GM12878 (cell line): ENCODE measurements at places on chromosomes 2 and 18.
A peak's percentile ranks its signal among the peaks of the same experiment; 100 is the strongest.

DNA sequence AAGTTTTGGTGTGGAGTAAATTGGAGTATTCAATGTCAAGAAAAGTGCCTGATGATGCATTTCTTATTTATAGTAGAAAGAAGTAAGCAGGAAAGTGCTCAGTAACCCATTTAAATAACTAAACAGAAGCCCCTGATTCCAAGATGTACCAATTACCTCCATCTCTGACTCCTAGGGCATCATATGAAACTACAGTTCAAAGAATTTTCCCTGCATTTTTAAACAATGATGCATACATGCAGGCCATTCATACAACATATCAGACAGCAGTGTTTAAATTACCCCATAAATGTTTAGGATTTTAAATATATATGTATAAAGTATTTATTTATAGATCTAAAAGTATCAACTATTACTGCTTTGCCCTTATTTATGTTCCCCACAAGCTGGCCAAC lies 36.2 kb downstream of the FTCDNL1 start:
- no peak for DNase-seq
- H3K36me3 ChIP-seq: no peaks in the 10 kb centered on the region

GRCh38 chr2:43515807-43516497 lies 79.9 kb downstream of the THADA start:
- no peak overlapping the region for H3K4me3 ChIP-seq
- no peaks in the 10 kb centered on the region for H3K27me3 ChIP-seq
- peaks cover 22% of the 10 kb centered on the region for H3K4me1 ChIP-seq

DNA sequence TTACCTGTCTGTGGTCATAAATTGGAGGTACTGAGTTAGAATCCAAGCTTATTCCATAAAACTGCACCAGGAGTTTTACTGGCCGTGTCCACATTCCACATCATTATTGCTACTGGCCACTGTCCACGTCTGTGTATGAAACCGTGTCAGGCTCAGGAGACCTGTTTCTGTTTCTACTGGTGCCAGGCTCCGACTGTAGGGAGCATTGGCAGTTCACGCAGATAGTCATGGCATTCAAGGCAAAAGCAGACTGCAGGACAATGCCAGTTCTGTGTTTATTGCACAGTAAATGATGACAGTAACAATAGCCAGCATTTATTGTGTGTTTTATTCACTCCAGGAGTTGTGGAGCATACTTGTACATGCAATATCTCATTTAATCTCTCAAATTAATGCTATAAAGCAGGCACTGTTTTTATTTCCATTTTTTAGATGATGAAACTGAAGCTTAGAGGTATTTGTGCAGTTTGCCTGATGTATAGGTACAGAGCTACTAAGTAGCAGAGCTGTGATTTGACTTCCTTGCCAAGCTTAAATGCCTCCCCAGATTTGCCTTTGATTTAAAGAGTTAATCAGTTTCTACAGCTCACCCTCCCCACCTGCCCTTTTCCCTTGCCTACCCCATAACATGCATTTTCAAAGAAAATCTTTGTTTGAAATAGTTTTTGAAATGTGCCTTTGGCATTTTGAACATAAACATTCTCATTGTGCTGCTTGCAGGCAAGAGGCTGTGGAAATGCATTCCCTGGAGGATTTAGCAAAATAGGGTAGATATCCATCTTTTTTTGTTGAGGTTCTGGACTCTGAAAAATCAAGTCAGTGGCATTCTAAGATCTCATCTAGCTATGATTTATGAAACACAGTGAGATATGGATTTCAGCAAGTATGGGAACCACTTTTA lies 55.5 kb downstream of the MAP4K4 start:
- H3K36me3 ChIP-seq: no peaks in the 10 kb centered on the region
- H3K4me1 ChIP-seq: peaks cover 49% of the 10 kb centered on the region
- no peaks in the 10 kb centered on the region for H3K27me3 ChIP-seq
- H3K4me3 ChIP-seq: peak overlapping the region; percentile 15; the same call in 1 of the 2 replicates

DNA sequence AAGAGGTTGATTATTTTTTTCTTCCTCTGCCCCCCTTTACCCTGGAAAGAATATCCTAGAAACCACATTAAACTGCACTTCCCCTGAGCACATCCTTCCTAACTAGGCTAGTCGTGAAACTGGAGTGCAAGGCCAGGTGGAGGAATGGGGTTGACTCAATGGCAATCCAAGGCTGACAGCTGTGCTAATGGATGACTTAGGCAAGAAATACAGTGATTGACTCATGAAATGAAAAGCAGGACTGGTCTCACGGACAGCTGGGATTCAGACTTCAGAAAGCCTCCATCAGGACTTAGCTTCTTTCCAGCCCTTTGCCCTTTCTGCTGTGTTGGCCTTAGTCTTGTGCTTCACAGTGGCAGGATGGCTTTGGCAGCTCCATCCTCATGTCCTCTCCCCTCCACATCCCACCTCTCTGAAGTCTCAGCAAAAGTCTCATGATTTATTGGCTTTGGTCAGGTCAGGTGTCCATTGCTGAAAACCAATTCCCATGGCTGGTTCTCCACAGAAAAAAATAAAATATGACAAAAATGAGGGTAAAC lies 33.8 kb downstream of the INSIG2 start:
- H3K4me1 ChIP-seq: no peaks in the 10 kb centered on the region
- no peak overlapping the region for H3K27ac ChIP-seq
- no peak for DNase-seq
- H3K36me3 ChIP-seq: no peaks in the 10 kb centered on the region

- H3K27ac ChIP-seq: no peak overlapping the region
- H3K27me3 ChIP-seq: no peaks in the 10 kb centered on the region
- no peaks in the 10 kb centered on the region for H3K36me3 ChIP-seq
- H3K4me1 ChIP-seq: no peaks in the 10 kb centered on the region
- no peak overlapping the region for H3K4me3 ChIP-seq
Observed at GRCh38 chr18:74694436-74694835, 96.8 kb downstream of the ZNF407 start.

DNA sequence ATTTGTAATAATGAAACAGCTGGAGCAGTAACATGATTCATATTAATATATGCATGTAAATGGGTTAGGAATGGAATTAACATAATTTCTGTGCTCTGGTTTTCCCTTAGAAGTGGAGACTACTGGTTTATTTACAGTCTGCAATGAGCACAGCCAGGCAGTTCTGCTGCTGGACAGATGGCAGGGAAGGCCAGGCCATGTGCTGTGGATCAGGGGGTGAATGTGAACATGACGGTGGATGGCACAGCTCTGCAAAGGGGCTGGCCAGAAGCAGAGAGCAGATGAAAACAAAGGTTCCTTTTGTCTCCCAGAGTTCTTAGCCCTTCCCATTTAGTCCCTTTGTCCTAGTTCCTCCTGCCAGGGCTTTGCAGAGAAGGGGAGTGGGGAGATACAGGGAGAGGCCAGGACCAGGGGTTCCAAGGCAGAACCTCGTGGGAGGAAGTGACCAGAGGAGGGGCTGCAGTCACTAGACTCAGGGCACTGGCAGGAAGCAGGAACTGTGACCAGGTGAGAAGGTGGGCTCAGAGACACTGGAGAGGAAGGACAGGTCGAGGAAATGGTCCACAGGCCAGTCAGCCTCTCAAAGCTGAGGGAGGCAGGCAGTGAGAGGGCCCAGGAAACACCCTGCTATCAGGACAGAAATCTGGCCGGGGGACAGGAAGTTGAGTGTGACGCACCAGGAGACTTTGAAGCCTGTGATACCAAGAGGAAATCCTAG lies 112.9 kb upstream of the ATP8B1 start:
- H3K27ac ChIP-seq: no peak overlapping the region
- no peak for DNase-seq
- H3K36me3 ChIP-seq: no peaks in the 10 kb centered on the region
- no peak overlapping the region for H3K4me3 ChIP-seq
- peaks cover 4% of the 10 kb centered on the region; the same call in 1 of the 2 replicates for H3K4me1 ChIP-seq

DNA sequence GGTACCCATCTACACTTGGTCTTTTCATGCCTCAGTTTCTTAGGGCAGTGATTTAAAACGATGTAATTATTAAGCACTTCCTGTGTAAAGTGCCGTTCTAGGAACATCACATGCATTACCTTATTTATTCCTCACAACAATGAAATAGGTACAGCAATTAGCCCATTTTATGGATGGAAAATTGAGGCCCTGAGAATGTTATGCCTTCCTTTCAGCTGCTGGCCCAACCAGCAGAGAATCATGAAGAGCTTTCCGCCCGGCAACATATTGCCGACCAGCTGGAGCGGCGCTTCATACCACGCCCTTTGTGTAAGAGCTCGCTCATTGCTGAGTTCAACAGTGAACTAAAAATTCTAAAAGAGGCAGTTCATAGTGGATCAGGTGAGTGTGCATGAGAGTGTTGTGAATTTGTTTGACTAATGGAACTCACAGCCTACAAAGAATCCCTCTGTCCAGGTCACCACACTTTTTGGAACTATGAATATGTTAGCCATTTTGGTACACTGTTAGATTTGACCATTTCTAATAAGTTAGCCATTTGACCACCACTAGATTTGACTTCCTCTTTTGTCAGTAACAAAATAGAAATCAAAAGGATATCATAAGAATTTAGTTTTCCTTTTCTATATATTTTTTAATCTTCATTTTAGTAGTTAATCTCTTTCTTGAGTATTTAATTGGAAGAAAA lies 25.6 kb upstream of the RPE start:
- H3K27me3 ChIP-seq: no peaks in the 10 kb centered on the region
- no peak overlapping the region for H3K4me3 ChIP-seq
- no peaks in the 10 kb centered on the region for H3K4me1 ChIP-seq
- peak; percentile 5 for DNase-seq

DNA sequence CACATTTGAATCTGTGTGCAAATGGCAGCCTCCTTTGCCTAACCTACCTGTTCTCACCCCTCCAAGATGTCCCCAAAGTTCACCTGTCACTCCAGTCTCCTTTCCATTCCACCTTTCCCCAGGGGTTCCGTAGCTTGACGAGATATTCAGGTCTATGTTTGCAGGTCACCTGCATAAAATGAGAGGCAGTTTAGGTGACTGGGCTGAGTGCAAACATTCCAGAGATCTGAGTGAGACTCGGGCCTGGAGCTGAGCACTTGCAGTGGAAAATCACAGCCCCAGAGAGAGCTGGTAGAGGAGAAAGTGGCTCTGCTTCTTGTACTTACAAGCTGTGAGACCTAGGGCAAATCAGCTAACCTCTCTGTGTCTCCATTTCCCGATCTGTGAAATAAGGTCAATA lies 20.1 kb downstream of the CAPN14 start:
- no peaks in the 10 kb centered on the region; the same call in 1 of the 2 replicates for H3K27me3 ChIP-seq
- no peaks in the 10 kb centered on the region for H3K36me3 ChIP-seq
- no peak overlapping the region for H3K4me3 ChIP-seq
- DNase-seq: no peak
- H3K4me1 ChIP-seq: no peaks in the 10 kb centered on the region
- H3K27ac ChIP-seq: no peak overlapping the region

DNA sequence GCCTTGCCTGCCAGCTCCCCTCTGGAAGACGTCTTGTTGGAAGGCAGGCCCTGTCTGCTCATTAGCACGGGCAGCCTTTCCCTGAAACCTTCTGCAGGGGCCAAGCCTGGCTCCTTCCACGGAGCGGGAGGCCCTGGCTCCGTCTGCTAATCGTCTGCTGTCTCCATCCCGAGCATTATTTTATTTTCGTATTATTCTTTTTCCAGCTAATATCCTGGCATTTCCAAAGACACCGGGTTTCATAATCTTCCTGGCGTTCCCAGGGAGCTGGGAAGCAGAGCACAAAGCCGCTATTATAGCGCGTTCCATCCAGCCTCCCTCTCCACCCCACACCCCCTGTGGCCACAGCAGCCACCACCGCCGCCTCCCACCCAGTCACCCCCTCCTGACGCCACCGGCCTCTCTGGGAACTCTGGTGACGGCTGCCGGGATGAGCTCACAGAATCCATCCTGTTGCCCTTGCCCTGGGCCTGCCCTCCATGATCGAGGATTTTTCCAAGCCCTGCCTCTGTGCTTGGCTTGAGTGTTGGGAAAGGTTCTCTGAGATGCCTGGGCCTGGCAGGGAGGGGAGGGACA lies 125.5 kb downstream of the DYSF start:
- no peaks in the 10 kb centered on the region for H3K36me3 ChIP-seq
- no peak overlapping the region for H3K27ac ChIP-seq
- H3K4me3 ChIP-seq: no peak overlapping the region
- no peak for DNase-seq
- no peaks in the 10 kb centered on the region for H3K4me1 ChIP-seq

DNA sequence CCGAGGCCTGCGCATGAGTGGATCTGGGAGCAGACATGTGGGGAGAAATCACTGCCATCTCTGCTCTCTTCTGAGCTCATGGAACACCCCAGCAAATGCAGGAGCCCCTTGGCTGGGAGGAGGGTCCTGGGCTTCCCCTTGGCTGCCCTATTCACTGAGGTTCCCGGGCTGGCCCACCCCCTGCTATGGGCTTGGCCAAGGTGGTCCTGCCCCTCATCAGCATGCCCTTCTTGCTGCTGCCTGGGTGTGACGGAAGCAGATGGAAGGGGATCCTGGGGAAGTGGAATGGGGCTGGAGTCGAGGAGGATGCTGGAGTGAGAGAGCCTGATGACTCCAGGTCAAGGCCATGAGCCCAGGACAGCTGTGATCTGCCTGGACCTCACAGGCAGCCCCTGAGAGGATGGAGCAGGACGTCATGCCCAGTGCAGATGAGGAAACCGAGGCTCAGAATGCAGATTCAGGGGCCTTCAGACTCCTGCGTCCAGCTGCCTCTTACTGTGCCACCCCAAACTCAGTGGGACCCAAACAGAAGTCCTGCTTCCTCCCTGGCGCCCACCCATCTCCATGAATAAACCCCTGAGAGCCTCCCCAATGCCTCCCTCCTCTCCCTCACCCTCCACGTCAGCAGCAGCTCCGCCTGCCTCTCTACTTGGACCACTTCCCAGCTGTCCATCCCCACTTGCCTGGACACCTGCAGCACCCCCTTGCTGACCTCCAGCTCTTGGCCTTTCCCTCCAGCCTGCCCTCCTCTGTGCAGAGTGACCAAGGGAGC lies 4.0 kb downstream of the SNED1 start:
- no peak overlapping the region for H3K4me3 ChIP-seq
- H3K27ac ChIP-seq: no peak overlapping the region
- H3K4me1 ChIP-seq: no peaks in the 10 kb centered on the region
- DNase-seq: no peak
- no peaks in the 10 kb centered on the region for H3K36me3 ChIP-seq
- peaks cover 3% of the 10 kb centered on the region; the same call in 1 of the 2 replicates for H3K27me3 ChIP-seq

DNA sequence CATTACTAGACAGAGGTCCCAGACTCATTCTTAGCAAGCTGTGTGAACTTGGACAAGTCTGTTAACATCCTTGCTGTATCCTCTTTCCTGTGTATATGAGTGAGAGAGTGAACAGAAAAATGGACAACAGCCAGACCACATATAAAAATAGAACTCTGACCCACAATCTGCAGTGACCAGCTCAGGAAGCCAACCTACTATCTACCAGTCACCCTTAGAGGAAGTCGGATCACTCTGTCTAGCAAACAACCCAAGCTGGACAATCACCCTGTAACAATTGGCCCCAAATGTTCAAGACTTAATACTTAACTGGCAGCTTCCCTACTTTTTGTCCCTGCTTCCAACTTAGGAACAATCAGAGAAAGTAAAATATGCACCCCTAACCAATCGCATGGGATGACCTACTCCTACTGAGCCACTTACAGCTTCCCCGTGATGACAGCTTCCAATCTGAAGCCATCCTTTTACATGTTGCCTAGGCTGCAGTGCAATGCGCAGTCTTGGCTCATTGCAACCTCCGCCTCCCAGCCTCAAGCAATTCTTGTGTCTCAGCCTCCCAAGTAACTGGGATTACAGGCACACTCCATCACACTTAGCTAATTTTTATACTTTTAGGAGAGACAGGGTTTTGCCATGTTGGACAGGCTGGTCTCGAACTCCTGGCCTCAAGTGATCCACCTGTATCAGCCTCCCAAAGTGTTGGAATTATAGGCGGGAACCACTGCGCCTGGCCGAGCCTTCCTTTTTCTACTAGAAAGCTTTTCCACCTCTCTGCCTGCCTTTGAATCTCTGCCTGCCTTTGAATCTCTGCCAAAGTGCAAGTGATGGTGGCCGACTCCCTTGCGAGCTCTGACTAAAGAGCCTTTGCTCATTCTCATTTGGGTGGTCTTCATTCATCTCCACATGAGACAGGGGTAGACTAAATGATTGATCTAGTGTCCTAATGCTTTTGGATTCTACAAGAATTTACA lies 158.3 kb upstream of the NDUFV2 start:
- no peak overlapping the region for H3K4me3 ChIP-seq
- no peaks in the 10 kb centered on the region; the same call in 1 of the 2 replicates for H3K27me3 ChIP-seq
- H3K36me3 ChIP-seq: no peaks in the 10 kb centered on the region
- H3K27ac ChIP-seq: no peak overlapping the region
